ENCODE measurements at places on chromosomes 2 and 18.

GRCh38 chr2:190656301-190656700, 7.4 kb downstream of the NAB1 start:
- no peak for DNase-seq

DNA sequence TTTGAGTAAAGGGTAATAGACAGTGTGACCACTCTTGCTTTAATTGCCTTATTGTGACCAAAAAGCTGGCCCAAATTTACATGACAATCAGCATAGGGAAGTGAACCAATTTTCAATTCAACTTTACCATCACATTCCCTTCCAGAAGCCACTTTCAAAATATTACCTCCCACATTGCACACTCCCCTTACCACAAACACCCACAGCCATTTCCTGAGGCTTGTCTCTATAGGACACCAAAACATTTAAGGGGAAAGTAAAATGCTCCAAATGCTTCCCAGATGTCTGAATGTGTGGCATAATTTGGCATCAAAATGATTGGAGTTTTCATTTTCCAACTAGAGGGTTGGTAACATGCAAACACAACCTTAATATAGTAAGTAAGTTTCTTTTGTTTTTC, 616.1 kb downstream of the SLC4A3 start:
- no peak for DNase-seq

- DNase-seq: no peak
Measured at GRCh38 chr2:8593243-8593642, 88.6 kb upstream of the ID2 start.

DNA sequence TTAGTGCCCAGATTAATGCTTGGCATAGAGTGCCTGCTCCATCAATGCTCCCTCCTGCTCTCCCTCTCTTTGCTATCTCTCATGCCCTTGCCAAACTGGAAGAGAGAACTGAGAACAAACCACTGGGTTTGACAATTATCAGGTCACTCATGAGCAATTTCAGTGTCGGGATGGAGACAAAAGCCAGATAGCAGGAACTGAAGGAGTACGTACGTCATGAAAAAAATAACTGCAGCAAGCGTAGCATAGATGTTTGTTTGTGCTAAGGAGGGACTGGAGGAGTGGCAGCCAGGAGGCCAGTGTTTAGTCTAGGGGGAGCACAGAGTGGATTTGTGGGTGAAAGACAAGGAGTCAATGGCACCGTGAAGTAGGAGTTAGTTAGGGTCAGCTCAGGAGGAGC, 113.3 kb downstream of the POLE4 start:
- no peak for DNase-seq

- DNase-seq: no peak
Measured at GRCh38 chr2:178870703-178871102, 63.5 kb upstream of the TTN start.

- no peak for DNase-seq
Measured at GRCh38 chr18:44689736-44690135, 9.0 kb downstream of the SETBP1 start.

GRCh38 chr18:14117606-14118005, 14.6 kb downstream of the ZNF519 start:
- no peak for DNase-seq

DNA sequence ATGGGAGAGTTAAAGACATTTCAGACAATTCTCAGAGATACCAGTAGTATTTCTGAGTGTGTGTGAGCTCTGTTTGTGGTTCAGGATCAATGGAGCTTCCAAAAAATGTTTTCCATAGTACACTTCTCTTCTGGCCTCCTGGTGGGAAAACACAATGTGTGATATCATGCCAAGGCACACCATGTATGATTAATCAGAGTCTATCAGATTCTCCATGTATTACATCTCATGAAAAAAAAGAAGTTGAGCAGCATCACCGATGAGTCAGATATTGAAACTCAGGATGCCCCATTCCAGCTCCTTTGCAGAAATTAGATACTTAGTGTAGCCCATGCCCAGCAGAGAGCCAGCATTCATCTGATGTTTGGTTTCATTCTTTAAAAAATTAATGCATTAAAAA, 620.3 kb upstream of the POU3F3 start:
- DNase-seq: no peak

DNA sequence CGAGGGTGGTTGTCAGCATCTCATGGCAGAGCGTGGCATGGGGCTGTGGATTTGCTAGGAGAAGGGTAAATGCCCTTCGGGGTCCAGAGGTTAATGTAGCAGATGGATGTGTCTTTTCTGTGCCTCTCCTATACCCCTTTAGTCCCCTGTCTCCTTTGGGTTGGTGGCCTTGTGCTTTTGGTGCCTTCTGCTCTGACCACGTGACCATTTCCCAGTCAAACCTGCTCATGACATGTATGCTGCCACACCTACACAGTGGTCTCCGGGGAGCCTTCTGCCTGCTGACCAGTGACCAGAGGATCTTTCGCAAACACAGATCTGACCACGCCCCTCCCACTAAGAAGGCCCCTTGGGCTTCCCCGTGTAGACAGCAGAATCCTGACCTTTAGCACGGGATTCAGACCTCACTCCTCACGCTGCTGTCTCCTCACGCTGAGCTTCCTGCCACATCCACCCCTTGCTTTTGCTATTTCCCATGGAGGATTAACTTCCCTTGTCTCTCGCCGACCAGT, 116.2 kb downstream of the ACOXL start:
- DNase-seq: no peak

DNA sequence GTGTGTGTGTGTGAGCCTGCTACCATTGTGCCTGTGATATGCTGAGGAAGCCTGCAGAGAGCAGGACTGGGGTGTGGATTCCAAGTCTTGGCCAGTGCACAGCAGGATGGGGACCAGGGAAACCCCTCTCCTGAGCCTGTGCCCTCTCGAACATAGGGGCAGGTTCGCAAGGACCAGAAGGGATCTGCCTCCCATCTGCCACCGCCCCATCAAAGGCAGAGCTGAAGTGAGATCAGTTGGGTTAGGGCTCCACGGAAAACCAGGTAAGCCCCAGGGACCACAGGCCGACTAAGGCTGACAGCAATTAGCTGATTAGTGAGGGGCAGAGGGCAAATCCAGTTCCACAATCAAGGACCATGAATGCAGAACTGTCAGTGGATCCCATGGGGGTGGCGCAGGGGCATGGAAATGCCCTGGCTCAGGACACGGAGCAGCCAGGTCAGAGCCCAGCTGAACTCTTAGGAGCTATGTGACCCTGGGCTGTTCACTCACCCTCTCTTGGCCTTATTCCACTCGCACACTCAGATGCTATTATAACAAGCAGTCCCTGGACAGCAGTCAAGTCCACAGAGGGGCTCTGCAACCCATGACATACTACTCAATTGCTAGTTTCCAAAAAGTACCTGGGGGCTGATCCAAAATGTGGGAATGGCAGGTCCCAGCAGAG, 84.2 kb upstream of the ID2 start:
- no peak for DNase-seq

DNA sequence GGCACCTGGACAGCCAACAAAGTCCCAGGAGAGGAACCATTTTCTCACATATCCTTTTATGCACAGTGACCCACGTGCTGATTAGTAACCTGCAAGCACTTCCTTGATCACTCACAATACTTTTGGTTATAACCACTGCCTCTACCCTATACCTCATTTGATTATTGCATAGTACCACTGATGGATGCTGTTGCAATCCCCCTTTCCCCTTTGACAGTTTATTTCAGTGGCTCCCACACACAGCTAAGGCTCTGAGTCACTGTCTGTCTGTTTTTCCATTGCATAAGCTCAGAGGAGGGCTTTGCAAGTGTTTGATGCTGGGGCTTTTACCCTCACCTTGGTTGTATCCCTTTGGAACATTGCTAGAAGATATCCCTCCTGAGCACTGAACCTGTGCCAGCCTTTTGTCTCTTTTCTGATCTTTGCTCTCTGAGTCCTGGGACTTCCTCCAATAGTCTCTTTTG, 101.7 kb upstream of the RBBP8 start:
- no peak for DNase-seq

DNA sequence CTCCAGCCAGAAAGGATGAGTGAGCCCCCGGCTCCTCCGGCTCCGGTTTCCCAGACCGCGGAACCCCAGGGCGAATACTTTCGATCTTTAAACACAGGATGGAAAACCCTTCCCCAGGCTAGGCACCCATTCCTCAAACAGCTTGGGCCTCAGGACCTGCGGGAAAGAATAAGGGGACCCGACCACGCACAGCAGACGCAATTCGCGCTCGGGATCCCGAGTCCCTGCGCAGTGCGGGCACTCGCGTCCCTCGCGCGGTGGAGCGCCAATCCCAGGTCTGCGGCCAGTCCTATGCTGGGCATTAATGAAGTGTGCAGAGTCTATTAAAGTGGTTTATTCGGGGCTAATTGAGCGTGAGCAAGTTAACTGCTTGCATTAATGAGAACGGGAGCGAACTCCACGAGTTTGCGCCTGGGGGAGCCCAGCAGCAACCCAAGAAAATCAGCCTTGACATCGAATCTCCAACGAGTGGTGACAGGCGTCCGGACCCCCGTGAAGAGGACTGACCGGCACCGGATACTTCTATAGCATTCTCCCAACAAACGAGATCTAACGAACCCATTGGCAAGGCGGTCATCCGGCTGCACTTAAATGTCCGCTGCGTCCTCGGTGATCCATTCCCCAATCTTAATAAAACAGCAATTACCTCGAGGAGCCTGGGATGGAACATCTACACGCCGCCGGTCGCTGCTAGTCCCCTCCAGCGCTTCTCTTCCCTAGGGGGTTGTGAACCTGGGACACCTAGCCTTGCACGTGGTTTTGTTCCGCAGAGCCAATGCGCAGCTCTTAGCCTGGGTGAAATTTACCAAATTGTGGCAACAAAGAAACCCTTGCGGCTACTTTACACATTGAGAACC, 1.6 kb downstream of the OSR1 start:
- no peak for DNase-seq

DNA sequence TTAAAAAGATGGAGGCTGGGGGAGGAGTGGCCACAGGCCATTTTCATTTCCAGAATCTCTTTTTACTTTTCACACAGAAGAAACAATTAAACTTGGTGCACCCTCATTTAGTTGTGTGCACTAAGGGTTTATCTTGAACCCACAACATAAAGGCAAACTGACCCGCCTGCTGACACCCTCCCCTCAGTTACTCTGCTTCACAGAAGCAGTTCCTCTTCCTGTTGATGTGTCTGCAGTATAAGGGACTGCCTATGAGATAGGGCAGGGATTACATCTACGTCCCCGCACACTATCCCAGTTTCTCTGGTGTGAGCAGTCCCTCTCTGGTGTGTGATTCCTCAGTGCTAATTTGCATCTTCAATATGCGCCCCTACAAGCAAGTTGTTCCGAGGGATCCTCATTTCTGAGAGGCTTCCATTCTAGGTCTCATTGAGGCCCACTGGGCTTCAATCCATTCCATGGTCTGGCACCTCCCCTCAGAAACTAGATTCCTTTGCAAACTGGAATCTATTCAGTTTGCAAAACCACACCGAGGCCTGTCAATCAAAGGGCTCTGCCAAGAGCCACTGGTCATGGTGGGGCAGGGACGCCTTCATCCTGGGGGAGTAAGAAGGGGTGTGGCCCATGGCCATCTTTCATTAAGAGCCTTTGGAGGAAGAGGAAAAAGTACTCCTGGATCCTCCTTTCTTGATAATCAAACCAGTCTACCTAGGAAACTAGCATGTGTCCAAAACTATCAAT, 12.3 kb downstream of the CREG2 start:
- DNase-seq: no peak

DNA sequence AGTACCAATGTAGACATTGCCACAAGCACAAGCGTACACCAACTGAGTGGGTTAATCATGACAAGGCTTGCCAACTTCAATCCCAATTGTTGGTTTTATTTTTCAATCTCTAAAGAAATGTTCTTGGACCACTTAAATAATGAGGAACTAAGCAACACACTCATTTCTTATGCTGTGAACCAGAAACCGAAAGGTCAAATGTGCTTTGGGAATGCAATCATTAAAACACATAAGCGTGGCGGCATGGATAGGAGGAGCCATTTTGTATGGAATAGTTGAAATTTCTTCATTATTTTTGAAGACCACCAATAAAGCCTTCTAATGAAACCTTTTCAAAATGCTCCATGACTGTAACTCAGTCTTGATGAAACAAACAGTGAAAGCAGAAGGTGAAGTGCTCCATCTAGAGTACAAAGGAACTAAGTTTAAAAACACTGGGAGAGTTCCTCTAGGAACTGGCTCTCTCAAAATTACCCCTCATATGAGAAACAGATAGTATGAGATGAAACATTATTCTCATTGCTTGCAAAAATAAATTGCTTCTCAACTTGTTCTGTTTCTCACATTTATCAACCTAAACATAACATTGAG, 113.2 kb upstream of the CHST9 start:
- no peak for DNase-seq

GRCh38 chr2:17869128-17869527, 9.3 kb upstream of the KCNS3 start:
- DNase-seq: no peak

DNA sequence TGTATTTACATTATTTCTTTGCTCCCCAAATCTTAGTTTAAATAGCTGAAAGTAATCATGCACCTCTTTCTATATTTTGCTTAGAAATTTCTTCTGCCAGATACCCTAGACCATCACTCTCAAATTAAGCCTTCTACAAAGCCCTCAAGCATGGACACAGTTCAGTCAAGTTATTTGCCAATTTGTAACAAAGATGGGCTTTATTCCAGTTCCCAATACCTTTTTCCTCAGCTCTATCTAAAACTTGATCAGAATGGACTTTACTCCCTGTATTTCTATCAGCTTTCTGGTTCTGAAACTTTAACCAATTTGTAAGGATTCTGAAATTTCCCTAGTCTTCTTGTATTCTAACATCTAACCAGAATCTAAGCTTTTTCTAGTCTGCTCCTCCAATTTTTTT, 56.6 kb downstream of the SYT4 start:
- no peak for DNase-seq

- no peak for DNase-seq
Measured at GRCh38 chr18:54967786-54968185, 8.5 kb upstream of the CCDC68 start.

GRCh38 chr2:44744961-44745892, 196.3 kb upstream of the SIX3 start:
- no peak for DNase-seq

DNA sequence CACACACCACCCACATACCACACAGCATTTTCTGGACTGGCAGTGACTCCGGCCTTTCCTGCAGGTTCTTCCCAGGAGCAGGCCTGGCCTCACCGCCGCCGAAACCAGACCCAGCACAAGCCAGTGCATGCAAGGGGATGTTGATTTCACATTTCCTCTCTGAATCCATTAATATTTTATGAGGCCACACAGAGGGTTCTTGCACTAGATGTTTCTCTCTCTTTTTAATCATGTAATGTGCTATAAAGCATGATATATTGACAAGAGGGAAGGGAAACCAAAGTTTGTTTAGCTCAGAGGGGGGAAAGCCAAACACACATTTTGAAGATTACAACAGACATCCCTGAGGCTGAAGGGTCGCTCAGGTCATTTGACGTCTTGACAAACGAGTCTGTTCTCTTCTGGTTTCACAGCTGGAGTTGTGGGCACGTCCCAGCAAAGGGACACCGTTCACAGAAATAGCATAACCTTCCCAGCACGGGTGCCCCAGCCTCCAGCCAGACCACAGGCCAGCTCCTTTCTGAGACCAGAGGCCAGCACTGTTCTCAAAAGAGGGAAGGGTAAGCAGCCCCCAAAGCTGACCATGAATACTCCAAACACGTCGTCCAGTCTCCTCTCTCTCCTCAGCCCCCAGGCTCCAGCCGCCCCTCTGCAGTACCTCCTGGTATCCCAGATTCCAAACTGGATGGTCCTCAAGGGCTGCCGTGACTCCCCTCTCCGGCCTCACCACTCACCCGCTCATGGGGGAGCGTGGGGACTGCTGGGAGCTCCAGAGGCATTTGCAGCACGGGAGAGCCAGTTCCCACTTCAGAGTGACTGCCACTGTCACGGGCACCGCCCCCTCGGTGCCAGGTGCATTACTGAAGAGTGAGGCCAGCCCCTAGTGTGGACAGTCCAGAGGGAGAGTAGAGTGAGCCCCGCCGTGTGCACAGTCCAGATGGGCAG, 340.3 kb upstream of the SALL3 start:
- DNase-seq: no peak
